SK-N-DZ (cell line): ENCODE measurements at places on chromosomes 13 and 19.
A peak's percentile ranks its signal among the peaks of the same experiment; 100 is the strongest.

- no peak for DNase-seq
These were observed 83.3 kb downstream of the KCTD15 start for GRCh38 chr19:33879818-33880575.

GRCh38 chr13:59230484-59231264 is 933.1 kb downstream of the DIAPH3 start:
- peak; percentile 78 for DNase-seq

DNA sequence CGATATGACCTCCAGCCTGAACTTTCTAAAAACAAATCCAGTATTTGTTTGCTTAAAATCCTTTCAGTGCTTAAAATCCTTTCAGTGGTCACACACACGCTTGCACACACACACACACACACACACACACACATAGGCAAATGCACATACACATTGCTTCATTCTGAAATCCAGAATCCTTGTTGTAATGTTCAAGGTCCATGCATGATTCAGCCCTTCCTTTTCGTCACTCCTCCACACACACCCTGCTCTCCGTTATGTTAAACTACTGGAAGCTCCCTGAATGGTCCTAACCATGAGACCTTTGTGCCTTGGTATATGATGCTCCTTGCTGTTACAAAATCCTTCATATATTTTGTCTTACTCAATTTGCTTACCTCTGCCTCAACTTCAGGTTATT is 44.9 kb downstream of the SERTM1 start:
- DNase-seq: no peak

DNA sequence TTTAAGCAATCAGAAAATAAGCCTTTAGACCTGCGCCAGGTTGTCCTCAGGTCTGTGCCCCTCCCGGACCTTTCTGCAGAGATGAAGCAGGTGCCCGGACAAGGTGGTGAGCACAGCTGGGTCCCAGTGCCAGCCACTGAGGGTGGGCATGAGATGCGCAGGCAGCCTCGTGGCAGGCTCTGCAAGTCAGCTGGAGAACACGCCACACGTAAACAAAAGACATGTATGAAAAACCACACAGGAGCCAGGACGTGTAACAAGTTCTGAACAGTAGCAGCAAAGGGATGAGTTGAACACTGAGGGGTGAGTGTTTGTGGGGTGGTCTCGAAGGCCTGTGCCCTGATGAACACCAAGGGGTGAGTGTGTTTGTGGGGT is 68.8 kb upstream of the MCF2L start:
- no peak for DNase-seq

GRCh38 chr13:97241761-97242160 is 19.6 kb downstream of the MBNL2 start:
- DNase-seq: no peak

DNA sequence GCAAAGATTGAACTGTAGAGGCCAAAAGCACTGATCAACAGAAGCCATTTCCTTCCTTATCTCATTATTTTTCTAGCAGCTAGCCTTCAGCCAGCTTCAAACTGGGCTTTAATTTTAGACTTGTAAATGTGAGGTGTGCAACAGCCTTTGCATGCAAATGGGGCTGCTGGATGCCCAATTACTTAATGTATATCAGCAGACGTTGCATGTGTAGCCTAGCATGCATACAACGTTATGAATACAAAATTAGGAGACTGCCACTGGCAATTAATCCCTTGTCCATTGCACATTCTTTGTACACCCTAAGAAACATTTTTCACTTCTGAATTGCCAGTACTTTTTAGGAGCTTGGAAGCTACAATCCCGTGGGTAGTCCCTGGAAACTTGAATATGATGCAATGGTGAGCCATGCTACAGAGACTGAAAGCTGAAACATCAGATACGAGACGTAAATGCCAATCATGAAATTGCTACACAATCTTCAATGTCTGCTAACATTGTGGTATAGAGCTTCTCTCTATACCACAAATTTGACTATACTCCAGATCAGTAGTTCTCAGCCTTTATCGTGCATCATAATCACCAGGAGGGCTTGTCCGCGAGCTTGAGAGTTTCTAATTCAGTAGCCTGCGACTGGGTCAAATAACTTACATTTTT is 20.2 kb downstream of the EPSTI1 start:
- DNase-seq: no peak
